Stimulated activated CD4-positive, alpha-beta T cell treated with anti-CD3 and anti-CD28 coated beads, Interleukin-2, amount 100 ng/mL, for 24 hours (primary cell): ENCODE measurements at places on chromosomes 7 and 10.

DNA sequence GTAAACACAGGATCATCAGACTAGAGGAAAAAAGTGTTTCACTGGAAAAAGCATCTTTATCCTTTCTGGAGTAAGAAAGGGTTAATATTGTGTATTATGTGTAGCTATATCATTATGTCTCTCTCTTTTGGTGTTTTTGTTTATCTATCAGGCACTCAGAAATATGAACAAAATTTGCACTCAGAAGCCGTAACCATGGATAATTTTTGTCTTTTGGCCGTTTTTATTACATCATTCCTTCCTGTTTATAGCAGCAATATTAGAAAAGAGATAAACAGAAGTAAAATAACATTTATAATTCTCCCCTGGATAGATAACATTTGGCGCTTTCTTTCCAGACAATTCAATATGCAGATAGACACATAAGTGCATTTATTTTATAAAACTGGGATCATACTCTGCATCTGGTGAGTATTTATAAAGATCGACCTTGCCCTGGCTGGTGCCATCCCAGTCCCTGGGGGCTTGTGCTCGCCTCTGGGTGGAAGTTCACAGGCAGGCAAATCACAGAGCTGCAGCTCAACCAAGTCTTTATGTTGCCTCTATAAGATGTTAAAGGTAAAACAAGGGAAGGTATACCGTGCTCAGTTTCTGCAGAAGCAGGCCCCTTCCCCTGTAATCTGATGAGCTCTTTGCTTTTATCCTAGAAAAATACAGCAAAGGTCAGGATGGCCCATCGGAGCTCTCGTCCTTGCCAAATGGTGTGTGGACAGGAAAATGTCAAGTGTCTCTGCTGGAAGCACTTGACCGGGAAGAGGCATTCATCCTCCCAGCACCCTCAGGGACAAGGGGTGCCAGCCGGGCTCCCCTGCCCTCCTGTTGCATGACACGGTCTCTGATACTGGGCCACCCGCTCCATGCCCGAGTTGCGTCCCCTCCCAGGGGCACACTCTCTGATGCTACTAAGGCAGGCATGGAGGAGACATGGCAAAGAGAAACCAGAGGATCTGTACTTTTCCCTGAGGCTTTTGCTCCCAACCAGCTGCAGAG is 43.9 kb downstream of the PYROXD2 start:
- DNase-seq, result no peak

DNA sequence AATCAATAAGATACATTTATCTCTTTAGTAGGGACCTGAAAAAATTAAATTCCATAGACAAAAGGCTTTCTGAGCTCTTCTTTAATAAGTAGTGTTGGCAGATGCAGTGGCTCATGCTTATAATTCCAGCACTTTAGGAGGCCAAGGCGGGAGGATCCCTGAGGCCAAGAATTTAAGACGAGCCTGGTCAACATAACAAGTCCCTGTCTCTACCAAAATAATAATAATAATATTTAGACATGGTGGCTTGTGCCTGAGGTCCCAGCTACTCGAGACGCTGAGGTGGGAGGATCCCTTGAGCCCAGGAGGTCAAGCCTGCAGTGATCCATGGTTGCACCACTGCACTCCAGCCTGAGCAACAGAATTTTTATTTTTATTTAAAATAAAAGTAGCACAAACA is 280.8 kb downstream of the ADK start:
- no peak for DNase-seq

DNA sequence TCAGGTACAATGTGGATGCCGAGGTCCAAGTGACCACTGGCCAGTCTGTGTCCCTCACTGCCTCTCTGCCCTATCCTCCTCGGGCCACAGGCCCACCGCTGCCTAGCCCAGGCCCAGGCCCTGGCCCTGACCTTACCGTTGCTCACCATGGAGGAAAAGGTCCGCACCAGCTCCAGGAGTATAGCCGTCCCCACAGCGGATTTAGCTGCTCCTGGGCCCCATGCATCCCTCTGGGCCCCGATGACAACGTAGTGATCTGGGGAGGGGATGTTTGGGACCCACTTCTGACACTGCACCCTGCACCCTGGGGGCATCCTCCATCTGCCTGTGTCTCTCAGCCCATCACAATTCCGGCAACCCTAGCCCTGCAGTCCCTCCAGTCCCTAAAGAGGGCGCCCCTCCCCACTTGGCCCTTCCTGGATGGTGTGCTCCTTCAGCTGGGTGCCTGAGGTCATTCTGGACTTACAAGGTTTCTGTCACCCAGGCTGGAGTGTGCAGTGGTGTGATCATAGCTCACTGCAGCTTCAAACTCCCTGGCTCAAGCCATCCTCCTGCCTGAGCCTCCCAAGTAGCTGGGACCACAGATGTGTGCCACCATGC is 12.1 kb downstream of the TFR2 start:
- peak; percentile 50 for DNase-seq

GRCh38 chr7:81846398-81846797 is 76.6 kb upstream of the HGF start:
- no peak for DNase-seq

- no peak for DNase-seq
These were observed 425.3 kb downstream of the INHBA start for GRCh38 chr7:41277561-41277960.

GRCh38 chr7:140903741-140904480 is 20.8 kb downstream of the BRAF start:
- DNase-seq, result no peak

DNA sequence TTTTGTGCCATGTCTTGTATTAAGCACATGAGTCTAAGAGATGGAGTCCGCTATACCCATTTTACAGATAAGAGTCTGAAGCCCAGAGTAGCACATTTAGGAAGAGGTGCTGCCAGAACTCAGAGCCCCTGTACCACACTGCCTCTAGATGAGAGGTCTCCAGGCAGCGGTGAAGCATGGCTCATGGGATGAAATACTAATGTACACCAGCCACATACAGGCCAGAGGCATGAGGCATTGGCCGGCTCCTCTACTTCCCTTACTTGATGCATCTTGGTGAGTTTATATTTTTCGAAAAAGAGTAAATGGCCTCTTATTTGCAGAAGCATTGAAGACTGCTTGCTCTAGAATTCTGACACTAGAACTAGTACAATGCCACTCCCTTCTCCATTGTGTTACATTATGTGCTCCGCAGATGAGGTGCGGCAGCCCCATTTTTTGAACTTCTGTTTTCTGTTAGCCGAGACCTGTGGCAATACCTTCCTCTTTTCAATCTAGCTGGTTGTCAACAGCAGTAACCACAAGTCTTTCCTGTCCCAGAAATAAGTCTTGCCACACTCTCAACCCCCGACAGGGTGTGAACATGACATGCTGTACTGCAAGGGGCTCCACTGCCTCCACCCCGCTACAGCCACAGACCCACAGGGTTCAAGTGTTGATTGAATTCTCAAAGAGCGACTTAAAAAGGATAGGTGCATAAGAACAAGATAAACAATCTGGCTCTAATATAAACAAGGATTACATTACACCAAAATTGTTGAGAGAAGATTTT is 145.3 kb downstream of the CELF2 start:
- DNase-seq, result peak; percentile 60

- DNase-seq, result no peak
These were observed 217.1 kb downstream of the NRG3 start for GRCh38 chr10:82092111-82092510.

- DNase-seq, result no peak
These were observed 8.8 kb upstream of the ZNF248 start for GRCh38 chr10:37865957-37866803.

GRCh38 chr7:98378210-98378819 is 22.6 kb downstream of the BAIAP2L1 start:
- no peak for DNase-seq
